Cortex of kidney (tissue), 1 donor: ENCODE measurements at places on chromosomes 11 and 22.

DNA sequence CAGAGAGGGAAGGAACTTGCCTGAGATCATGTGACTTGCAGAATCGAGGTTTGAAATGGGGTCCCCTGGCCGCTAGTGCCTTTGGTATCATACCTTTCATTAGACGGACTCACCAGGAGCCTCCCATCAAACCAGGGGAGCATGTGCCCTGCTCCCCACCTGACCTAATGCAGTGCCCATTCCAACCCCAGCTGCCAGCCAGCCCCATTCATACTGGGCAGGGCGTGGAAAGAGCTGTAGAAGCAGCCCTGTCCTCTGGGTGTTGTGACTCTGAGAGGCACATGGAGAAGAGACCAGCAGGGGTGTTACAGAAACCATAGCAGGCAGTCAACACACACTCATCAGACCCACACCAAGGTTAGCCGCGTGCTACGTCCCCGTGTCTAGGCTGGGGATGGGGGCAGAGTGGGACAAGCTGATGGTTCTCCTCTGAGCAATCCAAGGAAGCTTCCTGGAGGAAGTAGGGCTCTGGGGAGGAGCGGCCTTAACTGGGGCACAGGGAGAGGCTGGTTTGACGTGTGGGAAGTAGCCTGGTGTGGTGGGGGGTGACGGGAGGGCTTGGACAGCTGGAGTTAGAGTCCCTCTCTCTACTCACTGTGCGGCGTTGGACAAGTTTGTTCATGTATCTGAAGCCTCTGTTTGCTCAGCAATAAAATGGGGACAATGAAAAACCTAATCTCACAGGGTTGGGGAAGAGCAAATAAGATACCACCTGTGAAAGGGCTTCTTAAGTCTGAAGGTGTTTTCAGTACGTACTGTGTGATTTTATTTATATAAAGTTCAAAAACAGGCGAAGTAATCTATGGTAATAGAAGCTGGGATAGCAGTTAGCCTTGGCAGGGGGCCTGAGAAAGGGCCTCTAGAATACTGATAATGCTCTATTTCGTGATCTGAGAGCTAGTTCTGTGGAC, 14.0 kb downstream of the GRIK4 start:
- DNase-seq: no peak

- no peak for DNase-seq
Observed at GRCh38 chr11:124222407-124222806, 18.5 kb upstream of the OR8G1 start.

GRCh38 chr11:21105196-21105917, 436.0 kb downstream of the NELL1 start:
- no peak for DNase-seq

GRCh38 chr22:40818192-40818746, 877 bp downstream of the SLC25A17 start:
- DNase-seq: no peak

- DNase-seq: no peak
Observed at GRCh38 chr11:112520354-112520753, 259.7 kb upstream of the PLET1 start.

- no peak for DNase-seq
Observed at GRCh38 chr22:30132290-30132996, 52.2 kb downstream of the HORMAD2 start.

DNA sequence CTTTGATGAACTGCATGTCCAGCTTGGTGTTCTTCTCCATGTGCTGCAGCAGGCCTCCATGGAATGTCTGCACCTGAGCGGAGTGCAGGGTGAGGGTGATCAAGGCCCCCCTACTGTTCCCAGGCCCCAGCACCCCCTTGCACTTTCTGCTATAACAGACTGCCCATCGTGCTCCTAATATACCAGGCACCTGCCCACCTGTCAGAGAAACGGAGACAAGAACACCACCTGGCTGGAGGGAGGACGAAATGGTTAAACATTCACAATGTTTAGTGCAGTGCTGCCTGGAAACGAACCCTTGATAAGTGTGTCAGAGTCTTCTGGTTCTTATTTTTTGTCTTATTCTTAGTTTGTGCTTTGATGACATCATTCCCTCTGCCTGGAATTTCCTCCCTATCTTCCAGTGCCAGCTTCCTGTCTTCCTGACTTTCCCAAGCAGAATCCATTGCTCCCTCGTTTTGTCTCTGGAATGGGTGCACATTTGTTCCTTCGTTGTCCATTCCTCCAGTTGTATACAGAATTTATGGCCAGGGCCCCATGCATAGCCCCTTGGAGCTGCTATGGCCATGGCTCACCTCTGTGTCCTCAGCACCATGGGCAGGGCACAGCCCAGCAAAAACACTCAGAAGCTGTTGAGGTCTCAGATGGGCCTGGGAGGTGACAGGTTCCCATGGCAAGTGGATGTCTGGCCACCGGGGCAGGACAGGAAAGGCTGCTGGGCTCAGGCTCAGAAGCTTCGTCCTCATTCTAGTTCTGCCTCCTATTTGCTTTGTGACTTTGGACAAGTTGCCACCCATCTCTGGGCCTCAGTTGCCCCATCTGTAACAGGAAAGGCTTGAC, 11.9 kb downstream of the BAIAP2L2 start:
- no peak for DNase-seq

GRCh38 chr22:25553131-25553530, 11.3 kb upstream of the GRK3 start:
- no peak for DNase-seq

GRCh38 chr11:19848219-19848618, 135.6 kb downstream of the NAV2 start:
- DNase-seq: no peak

DNA sequence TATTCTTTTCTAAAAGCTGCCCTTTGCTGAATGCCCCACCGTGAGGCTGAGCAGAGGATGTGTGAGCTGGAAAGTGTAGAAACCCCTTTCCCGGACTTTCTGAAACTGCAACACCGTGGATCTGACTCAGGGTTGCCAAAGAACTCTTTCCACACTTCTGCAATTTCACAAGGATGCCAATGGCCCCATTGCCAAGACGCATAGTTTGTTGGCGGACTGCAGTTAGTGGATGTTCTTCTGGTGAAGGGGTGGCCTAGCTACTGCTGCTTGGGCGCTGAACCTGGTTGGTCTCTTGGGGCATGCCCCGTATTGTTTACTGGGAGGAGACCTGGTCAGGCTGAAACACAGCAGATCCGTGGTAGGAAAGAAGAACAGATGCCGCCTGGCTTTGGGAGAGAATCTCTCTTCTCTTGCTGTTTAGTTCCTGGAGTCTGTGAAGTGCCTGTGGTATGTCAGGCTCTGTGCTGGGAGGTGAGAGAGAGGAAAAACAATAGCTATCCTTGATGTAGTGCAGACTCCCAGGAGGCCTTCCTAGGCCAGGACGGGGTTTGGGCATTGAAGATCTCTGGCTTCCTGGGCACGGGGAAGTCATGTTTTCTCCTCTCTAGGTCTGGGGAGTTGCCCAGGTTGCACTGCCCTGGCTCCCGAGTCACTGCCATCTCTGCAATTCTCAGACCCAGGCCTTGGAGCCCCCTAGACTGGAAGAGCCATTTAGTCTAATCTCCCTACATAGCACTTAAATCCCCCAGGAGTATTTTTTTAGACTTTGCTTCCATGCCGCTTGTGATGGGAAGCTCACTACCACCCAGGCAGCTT, 26.9 kb downstream of the CD82 start:
- DNase-seq: no peak

DNA sequence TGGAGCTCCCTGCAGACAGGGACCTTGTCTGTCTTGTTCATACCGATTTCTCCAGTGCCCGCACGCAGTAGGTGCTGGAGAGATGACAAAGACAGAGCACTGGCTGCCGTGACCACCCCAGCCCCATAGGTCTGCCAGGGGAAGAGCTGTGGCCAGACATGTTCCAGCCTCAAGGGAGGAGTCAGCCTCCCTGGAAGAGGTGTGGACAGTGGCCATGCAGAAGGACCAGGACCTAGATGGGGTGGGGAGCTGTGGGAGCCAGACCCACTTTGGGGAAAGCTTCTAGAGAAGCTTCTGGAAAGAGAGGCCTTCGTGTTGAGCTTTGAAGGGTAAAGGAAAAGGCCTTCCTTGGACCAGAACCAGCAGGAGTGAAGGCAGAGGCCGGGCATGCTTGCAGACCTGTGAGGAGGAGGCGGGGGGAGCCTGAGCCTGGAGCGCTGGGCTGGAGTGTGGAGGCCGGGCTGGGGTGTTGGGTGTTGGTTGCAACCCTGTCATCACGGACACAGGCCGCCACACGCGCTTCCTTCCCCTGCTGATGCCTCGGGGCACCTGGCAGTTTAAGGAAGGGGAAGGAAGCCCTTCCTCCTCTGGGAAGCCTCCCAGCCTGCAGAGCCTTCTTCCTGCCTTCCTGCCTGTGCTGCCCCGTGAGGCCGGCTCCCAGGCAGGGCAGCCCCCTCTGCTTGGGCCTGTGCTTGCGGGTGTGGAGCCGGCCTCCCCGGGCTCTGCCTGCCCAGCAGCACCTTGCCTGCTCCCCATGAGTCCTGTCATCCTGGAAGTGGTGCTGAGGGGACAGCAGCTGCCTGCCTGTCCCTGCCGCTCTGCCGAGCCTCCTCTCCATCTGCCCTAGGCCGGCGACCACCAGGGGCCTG, 12.3 kb downstream of the RELT start:
- DNase-seq: no peak

DNA sequence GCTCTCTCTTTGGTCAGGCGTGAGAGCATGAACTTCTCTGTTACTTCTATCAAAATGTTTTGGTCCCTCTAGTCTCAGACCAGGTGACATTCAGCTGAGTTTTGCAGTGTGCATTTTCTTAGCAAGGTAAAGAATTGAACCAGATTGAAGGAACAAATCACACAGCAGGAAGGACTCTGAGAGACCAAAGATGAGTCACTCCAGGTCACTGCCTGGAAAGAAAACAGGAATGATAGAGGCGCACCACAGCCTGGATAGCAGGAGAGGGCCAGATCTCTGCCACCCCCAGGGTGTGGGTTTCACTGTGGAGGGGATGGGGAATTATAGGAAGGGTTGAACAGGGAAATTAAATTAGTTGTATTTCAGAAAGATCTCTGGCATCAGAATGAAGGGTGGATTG, 788.3 kb downstream of the NTM start:
- DNase-seq: no peak

GRCh38 chr22:22397292-22397870, 111.2 kb downstream of the ZNF280B start:
- no peak for DNase-seq

- DNase-seq: no peak
Observed at GRCh38 chr22:18973264-18974031, 37.4 kb upstream of the PRODH start.

DNA sequence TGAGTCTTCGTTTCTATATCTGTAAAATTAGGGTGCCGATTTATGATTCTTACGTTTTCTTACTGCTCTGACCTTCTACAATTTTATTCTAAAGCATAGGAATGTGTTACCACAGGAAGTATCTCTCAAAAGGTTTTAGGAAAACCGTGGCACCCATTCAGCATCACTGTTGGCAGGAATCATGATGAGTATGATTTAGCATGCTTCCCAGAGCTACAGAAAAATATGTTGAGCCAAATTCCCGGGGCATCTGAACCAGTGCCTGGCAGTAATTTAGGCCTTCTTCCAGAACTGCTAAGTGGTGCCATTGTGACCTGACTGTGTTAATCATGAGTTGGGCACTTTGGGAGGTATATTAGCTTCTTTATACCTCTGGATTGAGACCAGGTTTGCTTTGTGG, 605.0 kb upstream of the RAG2 start:
- DNase-seq: no peak

- no peak for DNase-seq
Observed at GRCh38 chr11:68377389-68377795, 65.0 kb downstream of the LRP5 start.

DNA sequence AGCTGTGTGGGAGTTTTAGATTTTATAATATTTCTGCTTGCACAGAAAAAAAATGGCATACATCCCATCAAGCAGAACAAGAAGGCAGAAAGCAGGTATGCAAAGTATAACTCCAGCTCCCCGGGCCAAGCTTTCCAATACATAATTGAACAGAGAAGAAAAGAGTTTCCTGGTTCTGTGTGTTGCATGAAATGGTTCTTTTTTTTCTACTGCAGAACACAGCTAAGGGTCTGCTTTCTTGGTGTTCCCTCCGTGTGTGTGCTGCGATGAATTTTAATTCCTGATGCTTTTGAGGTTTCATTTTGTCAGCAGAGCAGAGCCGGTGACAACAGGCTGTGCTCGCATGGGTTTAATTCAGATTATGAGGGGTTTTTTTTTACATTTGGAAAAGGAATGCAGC, 70.7 kb upstream of the TTC12 start:
- no peak for DNase-seq

- no peak for DNase-seq
Observed at GRCh38 chr11:96169250-96169649, 173.7 kb downstream of the MAML2 start.

DNA sequence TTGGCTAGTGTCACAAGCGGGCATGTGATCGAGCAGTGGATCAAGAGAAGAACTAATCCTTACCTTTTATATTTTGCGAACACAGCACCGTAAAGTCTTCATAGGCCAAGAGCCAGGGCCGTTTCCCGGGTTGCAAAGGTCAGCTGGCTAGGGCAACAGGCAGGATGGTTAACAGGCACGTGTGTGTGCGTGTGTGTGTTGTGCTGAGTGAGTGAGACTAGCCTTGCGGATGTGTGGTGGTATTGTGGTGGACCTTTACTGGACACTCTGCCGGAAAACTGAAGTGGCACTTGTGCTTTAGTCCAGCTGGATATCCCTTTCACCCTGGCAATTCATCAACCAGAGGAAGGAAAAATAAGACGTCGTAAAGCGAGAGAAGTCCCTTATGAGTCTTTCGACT, 176.7 kb downstream of the BCR start:
- DNase-seq: no peak

GRCh38 chr22:36927671-36928070, 14.2 kb downstream of the CSF2RB start:
- no peak for DNase-seq

- no peak for DNase-seq
Observed at GRCh38 chr22:38850941-38851849, 7.4 kb upstream of the NPTXR start.

GRCh38 chr11:118537409-118537980, 6.5 kb downstream of the TMEM25 start:
- no peak for DNase-seq

GRCh38 chr11:104490182-104490581, 326.2 kb upstream of the PDGFD start:
- DNase-seq: no peak

GRCh38 chr11:73752216-73752867, 8.5 kb downstream of the RAB6A start:
- DNase-seq: no peak

DNA sequence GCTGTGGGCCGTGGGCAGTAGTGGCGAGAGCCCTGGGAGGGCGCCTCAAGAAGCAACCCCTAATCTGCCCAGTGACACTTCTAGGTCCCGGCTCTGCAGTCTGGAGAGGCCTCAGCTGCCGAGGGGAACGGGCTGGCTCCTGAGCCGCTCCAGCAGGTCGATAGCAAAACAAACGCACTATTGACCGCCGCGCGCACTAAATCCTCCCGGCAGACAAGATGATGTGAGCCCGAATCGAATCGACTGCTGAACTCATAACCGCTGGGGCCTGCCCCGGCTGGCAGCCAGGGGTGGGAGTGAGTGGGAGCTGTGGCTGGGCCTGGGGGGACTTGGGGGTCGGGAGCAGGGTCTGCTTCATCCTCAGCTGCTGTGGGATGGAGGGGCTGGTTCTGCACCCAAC, 36.1 kb downstream of the FLRT1 start:
- no peak for DNase-seq

- DNase-seq: no peak
Observed at GRCh38 chr11:106497321-106497720, 419.9 kb downstream of the AASDHPPT start.
